ENCODE measurements at places on chromosomes 16 and 17.

DNA sequence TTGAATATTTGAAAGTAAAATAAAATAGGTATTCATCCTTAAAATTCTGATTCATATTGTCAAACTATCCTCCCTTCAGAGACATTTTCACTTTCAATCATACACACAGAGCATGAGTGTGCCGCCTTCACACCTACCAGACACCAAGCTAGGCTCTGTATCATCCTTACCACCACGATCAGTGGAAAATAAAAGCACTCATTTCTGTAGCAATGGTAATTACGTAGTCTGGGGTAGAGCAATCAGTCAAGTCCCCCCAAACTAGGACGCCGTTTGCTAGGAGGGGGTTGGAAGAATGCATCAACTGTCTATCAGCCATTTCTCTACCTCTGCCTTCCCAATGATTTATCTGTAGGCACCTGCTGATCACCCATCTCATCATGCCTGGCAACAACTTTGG is 84.6 kb upstream of the GRIN2A start:
- no peak for DNase-seq

GRCh38 chr16:2143878-2144485 is 4.4 kb upstream of the RAB26 start:
- DNase-seq, result no peak

DNA sequence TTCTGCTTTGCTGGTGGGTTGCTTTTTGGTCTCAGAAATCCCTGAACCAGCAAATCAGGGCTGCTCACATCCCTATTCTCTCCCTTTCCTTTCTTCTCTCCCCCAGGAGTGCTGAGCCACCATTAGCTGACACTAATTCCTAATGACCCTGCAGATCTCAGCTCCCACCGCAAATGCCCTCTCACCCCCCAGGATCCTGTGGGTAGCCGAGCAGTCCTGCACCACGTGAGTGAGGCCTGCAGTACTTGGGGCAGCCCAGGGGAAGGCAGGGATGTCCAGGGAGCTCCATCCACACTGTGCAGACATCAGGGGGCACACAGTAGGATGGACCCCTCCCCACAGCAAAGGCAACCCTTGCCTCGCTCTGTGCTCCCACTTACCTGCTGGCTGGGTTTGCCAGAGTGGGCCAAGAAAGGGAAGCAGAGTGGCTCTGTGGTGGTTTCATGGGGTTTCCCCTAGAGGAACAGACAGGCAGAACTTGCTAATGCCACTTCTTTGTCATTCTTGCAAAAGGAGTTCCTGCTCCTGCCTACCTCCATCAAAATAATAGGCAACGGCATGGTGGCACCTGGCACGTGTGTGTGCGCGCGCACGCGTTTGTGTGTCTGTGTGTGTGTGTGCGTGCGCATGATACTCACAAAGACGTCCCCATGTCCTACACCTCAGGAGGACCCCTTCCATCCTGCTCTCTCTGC is 135.6 kb downstream of the GAS7 start:
- DNase-seq, result no peak

DNA sequence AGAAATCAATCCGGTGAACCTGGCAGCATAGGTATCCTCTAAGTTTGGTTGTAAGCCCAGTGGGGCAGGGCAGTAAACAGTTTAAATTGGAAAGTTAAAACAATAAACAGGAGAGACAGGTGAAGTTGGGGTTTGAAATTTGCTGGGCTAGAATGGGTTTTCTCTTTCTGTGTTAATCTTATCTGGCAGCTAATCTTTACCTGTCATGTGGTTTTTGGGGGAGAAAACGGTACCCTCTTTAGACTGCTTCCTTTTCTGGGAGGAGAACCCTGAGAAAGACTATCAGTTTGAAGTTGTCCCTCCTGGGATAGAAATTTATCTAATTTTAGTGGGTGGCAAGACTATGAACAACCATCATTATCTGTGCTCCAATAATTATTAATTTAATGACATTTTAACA is 24.0 kb downstream of the CDH13 start:
- no peak for DNase-seq

GRCh38 chr16:50584033-50584722 is 36.0 kb downstream of the NKD1 start:
- no peak for DNase-seq

DNA sequence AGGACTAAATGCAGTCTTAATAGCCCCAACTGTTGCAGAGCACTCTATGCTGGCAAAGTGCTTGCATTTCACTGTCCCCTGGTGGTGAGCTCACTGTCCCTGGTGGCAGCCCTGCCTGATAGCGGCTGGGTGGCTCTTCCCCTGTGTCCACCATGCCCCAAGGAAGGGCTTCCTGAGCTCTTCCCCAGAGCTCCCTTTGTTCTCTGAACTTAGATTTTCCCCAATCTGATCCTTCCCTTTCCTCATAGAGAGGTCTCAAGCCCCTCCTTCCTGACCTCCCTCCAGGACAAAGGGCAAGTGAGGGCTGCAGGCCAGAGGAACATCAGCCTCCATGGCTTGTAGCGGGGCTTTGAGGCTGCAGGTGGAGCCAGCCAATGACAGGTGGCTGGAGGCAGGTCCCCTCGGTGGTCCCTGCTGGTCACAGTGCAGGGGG is 17.0 kb downstream of the BEAN1 start:
- no peak for DNase-seq

- no peak for DNase-seq
Observed at GRCh38 chr17:60422162-60422665, at the start of gene CHCT1. TSS of gene CHCT1 (plus strand) at chr17:60422489. CDS start at chr17:60422593, 104 bp downstream.

DNA sequence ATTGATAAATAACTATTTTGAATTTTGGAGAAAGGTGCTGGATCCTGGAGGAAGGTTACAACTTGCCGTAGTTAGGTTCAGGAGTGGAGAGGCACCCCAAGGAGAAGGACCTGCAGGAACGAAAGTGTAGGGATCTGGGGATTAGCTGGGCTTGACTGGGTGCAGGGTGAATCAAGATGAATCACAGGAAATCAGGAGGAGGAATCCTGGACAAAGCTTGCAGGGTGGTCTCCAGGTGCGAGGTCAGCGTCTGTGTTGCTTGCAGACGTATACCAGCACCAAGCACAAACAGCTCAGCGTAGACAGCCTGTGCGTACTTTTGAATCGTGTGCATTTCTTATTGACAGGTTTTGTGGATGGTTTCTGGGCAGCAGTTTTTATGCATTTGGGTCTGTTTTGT is 144.3 kb downstream of the MSI2 start:
- no peak for DNase-seq

GRCh38 chr16:48075398-48075797 is 80.4 kb downstream of the ABCC12 start:
- no peak for DNase-seq

DNA sequence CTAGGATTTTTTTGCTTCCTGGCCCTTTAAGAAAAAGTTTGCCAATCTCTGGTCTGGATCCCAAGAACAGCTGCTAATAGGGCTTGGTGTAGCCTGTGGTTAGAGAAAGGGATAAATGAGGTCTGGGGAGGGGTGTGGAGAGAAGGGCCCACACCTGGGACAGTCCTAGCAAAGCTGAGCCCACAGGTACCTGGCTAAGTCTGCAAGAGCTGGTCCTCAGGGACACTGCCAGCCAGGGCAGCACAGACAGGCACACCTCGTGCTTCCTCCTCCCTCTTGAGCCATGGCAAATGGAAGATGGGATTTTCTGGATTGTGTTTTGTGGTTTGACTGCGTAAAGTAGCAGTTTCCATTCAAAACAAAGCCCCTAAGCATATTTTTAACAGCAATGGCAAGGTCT is 217.5 kb downstream of the SOX9 start:
- no peak for DNase-seq

- DNase-seq, result no peak
Observed at GRCh38 chr16:1341495-1342420, 8.3 kb downstream of the BAIAP3 start.

DNA sequence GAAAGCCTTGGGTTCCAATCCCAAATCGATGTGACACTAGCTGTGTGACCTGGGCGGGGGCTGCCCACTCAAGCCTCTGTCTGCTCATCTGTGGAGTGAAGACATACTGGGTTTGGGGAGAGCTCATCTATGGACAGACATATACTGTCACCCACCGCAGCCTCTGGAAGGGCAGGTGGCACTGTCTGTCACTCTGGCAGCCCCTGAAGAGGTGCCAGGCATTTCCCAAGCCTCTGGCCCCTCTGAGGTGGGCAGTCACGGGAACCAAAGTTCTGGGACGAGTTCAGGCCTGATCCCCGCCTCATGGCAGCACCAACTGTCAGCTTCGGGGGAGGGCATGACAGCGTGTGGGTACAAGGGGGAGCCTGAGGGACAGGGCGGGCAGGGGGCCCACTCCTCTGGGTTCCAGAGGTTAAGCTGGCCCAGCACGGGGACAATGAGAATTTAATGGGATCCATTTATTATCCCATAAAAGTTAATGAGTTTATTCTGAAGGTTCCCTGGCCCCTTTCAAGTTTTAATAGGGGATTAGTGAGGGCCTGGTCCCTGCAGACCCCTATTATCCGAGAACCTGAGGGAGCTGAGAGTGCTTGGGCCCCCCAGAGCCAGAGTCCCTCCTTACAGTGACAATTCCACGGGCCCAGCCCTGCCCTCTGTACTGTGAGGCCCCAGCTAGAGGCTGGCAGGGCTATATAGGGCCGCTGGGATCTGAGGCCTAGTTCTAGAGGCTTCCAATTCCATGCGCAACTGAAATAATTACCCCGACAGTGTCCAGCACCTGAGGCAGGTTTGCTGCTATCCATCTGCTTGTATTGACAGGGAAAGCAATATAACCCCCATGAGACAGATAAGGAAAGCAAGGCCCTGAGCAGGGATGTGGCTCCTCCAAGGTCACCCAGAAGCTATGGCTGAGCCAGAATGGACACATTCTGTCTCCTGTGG is 18.8 kb downstream of the SEZ6 start:
- no peak for DNase-seq

- no peak for DNase-seq
Observed at GRCh38 chr17:66725956-66726355, 109.0 kb upstream of the CACNG5 start.

DNA sequence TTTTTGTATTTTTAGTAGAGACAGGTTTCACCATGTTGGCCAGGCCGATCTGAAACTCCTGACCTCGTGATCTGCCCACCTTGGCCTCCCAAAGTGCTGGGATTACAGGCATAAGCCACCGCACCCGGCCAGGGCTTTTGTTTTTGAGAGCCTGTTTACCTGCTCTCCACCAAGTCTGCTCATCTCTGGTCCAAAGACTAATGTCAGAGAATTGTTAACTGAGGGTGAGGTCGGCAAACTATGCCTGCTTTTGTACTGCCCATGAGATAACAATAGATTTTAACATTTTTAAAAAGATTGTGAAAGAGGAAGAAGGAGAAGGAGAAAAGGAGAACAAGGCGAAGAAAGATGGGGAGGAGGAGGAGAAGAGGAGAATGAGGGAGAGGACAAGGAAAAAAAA is 26.0 kb downstream of the TMEM238L start:
- DNase-seq, result no peak

All from stimulated activated CD8-positive, alpha-beta memory T cell treated with anti-CD3 and anti-CD28 coated beads, Interleukin-15, amount 100 ng/mL, for 1 hour (primary cell).